ENCODE measurements at places on chromosomes 12 and 14. TPM values are rescaled to one million over a fixed set of nuclear protein-coding genes. Genes with fewer than 3 reads are reported as not detected.

Gene GLRX5
- 99.9 TPM for total RNA-seq

Gene DCN
- not detected for total RNA-seq

Gene RFX4
- 3.4 TPM for total RNA-seq

DNA sequence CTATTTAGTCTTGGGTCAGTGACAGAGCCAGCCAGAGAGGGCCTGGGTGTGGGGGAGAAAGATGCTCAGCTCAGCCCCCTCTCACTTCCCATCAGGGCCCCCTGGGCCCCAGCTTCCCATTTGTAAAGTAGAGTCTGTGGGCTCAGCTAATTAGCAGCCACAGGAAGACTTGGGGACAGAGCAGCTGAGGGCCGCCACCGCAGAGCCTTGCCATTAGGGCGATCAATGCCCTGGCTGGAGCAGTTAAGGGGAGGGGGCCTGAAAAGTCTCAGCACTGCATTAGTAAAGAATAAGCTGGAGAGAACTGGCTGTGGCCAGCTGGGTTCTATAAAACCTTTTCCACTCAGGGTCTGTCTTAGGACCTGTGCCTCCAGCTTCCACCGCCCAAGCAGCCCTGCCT is 2.7 kb downstream of the PLEKHD1 start:
- peak; percentile 60 for DNase-seq

DNA sequence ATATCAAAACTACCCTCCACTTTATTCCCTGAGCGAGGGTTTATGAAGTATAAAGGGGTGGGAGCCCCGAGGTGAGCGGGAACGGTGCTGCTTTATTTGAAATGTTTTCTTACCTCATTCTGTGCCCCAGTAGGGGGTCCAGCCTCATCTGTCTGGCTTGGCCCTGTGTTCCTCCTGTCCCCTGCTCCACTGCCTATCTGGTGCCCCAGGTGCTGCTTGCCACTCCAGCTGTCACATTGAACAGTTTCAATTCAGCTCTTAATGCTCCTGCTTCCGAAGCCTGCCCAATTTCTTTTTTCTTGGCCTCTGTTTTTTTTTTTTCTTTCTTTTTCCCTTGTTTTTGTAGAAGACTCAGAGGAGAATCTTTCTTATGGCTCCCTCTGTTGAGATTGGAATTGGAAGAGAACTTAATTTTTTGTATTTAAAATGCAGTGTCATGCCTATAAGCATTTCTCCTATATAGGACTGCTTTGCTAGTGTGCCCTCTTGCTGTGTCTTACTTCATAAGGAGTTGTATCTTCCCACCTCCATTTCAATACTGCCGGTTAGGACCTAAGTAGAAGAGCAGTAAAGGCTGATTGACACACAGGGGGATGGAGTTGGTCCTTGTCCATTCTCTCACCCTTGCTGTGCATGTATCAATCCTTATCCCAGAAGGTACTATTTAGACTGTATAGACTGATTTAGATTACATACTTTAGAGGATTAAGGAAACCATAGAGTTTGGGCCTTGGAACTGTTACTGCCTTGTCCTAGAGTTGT is 2.3 kb downstream of the ATXN7L3B start:
- DNase-seq, result peak; percentile 48

- no peak for DNase-seq
These were observed 190.1 kb upstream of the PRMT8 start for GRCh38 chr12:3300833-3301401.

GRCh38 chr12:104656921-104657320 is 200.2 kb downstream of the CHST11 start:
- DNase-seq, result no peak

- DNase-seq, result peak; percentile 17
These were observed 62.4 kb downstream of the UBR7 start for GRCh38 chr14:93269341-93270068.

GRCh38 chr14:56812364-56813141 is 2.3 kb upstream of the OTX2 start:
- peak; percentile 48 for DNase-seq

GRCh38 chr12:52946334-52946733 is 2.6 kb upstream of the KRT18 start:
- DNase-seq, result no peak

DNA sequence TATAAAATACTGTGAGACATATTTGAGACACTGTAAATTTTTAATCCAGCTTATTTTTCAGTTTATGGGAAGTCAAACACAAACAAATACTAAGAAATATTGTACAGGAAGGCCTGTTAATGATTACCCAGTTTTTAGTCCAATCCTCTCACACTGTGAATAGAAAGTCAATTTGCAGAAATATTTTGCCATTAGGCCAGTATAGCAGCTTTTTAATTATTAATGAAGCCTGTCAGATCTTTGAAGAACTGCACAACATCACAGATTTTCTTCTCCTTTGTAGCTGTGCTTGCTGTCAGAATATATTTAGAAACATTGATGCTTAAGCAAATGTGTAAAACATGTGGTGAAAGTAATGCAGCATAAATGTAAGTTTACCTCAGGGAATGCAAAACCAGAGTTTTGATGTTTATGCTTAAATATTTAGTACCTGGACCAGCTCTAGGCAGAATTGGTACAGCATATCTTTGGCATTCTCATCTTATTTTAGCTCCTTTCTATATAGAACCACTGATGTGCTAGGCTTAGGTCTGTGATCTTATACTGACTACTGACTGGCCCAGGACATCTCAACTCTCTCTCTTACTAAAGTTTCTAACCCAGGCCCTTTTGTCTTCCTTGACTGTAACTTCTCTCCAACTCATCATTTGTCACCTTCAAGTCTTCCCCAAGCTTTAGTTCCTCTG is 230.8 kb upstream of the NAV3 start:
- DNase-seq, result no peak
